A549 treated with CORT108297 at 1 μM for 4 hours (cell line): ENCODE measurements at places on chromosomes 11 and 22. TPM values are rescaled to one million over a fixed set of nuclear protein-coding genes. Genes with fewer than 3 reads are reported as not detected.

The PIH1D2 gene
- 0.77 to 1.5 TPM (median 0.99 TPM) in 5 replicates for total RNA-seq

The ZBTB16 gene
- total RNA-seq = 0.06 to 0.07 TPM (median 0.06 TPM) in 4 of 5 replicates, not detected in the other

The OR52R1 gene
- not detected in 5 replicates for total RNA-seq

The PKP3 gene
- total RNA-seq = 26.3 to 41.8 TPM (median 39.9 TPM) in 5 replicates

The SMC1B gene
- total RNA-seq = 0.02 to 0.03 TPM (median 0.03 TPM) in 3 of 5 replicates, not detected in the others

The RFPL2 gene
- 0.07 to 0.21 TPM (median 0.11 TPM) in 5 replicates for total RNA-seq

The CDC45 gene
- 23.9 to 27.7 TPM (median 24.8 TPM) in 5 replicates for total RNA-seq

The GP1BB gene
- 0.28 to 1.8 TPM (median 1.6 TPM) in 5 replicates for total RNA-seq

The MOGAT2 gene
- not detected in 5 replicates for total RNA-seq

The PRODH gene
- 0.32 to 1.1 TPM (median 0.51 TPM) in 5 replicates for total RNA-seq

The GSTT2B gene
- total RNA-seq = 0.21 to 0.47 TPM (median 0.35 TPM) in 5 replicates

The RGL4 gene
- 0.05 TPM in 1 of 5 replicates, not detected in the others for total RNA-seq

The SLC22A6 gene
- total RNA-seq = not detected in 5 replicates

The LIF gene
- 25.0 to 39.1 TPM (median 37.2 TPM) in 5 replicates for total RNA-seq

The MPPED2 gene
- 0.08 TPM in 1 of 5 replicates, not detected in the others for total RNA-seq

The LGALS1 gene
- total RNA-seq = 1,348 to 1,402 TPM (median 1,371 TPM) in 5 replicates

The FGF3 gene
- not detected in 5 replicates for total RNA-seq

The KRTAP5-10 gene
- not detected in 5 replicates for total RNA-seq

The HEPN1 gene
- total RNA-seq = not detected in 5 replicates

The PPP1CA gene
- total RNA-seq = 269 to 296 TPM (median 294 TPM) in 5 replicates

The MGAT3 gene
- 0.28 to 0.57 TPM (median 0.47 TPM) in 5 replicates for total RNA-seq

The KRTAP5-9 gene
- total RNA-seq = 0.10 TPM in 1 of 5 replicates, not detected in the others

The MFNG gene
- 1.4 to 3.5 TPM (median 2.5 TPM) in 5 replicates for total RNA-seq

The OR10A5 gene
- not detected in 5 replicates for total RNA-seq

The RAB3IL1 gene
- 11.9 to 14.9 TPM (median 14.1 TPM) in 5 replicates for total RNA-seq

The MMP11 gene
- 0.12 to 0.24 TPM (median 0.21 TPM) in 5 replicates for total RNA-seq

The OSM gene
- 0.05 TPM in 1 of 5 replicates, not detected in the others for total RNA-seq

The DRD4 gene
- 0.15 to 0.39 TPM (median 0.22 TPM) in 5 replicates for total RNA-seq

The OR8D4 gene
- not detected in 5 replicates for total RNA-seq

The FAM227A gene
- total RNA-seq = 0.46 to 1.1 TPM (median 0.80 TPM) in 5 replicates

The OR5B21 gene
- not detected in 5 replicates for total RNA-seq

The WNT11 gene
- total RNA-seq = 0.83 to 1.6 TPM (median 1.2 TPM) in 5 replicates

The PLAAT4 gene
- 1.3 to 2.6 TPM (median 2.0 TPM) in 5 replicates for total RNA-seq

The MS4A6A gene
- not detected in 5 replicates for total RNA-seq

The ANKRD42 gene
- 7.5 to 9.9 TPM (median 9.1 TPM) in 5 replicates for total RNA-seq

The PHF21A gene
- 10.0 to 14.7 TPM (median 13.1 TPM) in 5 replicates for total RNA-seq

The OR4X2 gene
- total RNA-seq = not detected in 5 replicates
